ENCODE measurements at places on chromosomes 4 and X.

GRCh38 chr4:68904786-68905185 is 46.8 kb downstream of the UGT2A3 start:
- no peak for DNase-seq

DNA sequence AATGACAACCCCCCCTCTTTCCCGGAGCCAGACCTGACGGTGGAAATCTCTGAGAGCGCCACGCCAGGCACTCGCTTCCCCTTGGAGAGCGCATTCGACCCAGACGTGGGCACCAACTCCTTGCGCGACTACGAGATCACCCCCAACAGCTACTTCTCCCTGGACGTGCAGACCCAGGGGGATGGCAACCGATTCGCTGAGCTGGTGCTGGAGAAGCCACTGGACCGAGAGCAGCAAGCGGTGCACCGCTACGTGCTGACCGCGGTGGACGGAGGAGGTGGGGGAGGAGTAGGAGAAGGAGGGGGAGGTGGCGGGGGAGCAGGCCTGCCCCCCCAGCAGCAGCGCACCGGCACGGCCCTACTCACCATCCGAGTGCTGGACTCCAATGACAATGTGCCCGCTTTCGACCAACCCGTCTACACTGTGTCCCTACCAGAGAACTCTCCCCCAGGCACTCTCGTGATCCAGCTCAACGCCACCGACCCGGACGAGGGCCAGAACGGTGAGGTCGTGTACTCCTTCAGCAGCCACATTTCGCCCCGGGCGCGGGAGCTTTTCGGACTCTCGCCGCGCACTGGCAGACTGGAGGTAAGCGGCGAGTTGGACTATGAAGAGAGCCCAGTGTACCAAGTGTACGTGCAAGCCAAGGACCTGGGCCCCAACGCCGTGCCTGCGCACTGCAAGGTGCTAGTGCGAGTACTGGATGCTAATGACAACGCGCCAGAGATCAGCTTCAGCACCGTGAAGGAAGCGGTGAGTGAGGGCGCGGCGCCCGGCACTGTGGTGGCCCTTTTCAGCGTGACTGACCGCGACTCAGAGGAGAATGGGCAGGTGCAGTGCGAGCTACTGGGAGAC is 1.6 kb downstream of the PCDH10 start:
- no peak for DNase-seq

GRCh38 chr4:138078253-138078652 is 163.9 kb downstream of the SLC7A11 start:
- DNase-seq, result no peak

DNA sequence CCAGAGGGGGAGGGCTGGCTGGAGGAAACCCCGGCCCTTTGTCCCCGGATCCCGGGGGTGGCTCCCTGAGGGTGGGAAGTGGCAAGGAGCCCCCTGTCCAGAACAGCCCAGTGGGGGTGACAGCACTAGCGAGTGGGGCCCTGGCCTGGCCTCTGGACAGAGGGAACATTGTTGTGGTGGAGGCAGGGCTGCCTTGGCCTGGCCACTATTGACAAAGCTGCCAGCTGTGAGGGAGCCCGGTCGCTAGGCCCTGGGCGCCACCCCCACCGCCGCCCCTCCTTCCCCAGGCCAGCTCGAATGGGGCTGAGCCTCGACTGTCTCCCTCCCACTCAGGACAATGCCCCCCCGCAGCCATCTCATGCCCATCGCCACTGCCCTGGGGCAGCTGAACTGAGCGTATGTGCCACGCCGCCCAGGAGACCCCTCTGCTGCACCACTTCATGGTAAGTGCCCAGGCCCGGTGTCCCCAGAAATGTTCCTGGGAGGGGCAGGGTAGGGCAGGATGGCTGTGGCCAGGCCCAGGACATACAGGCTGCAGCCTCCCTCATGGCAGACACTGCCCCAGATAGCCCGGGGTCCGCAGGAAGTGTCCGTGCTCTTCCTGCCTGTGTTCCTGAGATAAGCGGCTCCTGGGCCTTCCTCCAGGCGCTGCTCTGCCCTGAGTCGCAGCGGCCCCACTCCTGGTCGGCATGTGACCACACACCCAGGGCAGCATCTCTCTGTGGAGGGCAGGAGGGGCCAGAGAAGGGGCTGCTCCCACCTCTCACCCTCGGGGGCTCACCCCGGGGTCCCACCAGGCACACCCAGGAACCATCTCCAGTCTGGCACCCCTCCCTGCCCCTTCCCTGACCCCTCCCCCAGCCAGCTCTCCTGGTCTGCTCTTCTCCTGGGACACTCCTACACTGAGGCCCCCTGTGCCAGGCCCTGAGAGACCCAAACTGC is 1.4 kb downstream of the PLXNB3 start:
- peak; percentile 12 for DNase-seq

- no peak for DNase-seq
These were observed 87.3 kb downstream of the ADGRG4 start for GRCh38 chrX:136387951-136388502.

DNA sequence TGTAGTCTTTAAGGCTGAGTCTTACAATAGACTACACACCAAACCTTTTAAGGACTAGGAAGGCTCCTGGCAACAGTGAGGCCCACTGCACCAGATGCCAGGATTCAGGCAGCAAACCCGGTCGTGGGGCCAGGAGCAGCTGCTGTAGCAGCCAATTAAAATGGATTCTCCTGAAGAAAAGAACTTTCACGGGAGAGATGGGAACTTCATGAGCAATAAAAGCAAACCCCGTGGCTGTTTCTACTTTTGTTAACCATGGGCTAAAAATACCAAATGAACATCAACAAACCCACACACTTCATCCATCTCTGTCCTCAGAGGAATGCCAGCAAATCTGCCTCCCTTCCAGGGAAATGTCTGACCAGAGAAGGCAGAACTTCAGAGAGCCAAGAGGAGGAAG is 101.4 kb downstream of the BTC start:
- no peak for DNase-seq

DNA sequence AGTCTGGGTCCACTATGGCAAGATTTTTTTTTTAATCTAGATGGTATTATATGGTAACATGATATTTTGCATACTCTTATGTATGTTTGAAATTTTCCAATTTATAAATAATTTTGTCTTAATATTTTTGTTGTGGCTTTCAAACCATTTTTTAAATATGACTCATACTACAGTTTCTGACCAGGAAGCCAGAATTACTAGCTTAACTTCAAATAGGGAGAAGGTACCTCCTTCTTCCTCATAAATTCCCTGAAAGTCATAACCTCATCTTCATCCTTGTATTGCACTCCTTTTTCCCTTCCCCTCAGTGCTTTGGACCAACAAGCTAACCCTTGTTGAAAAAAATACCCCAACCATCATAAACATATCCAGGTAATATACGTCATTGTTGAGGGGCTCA is 21.6 kb downstream of the ARAP2 start:
- DNase-seq, result no peak

GRCh38 chr4:175720067-175720466 is 92.0 kb downstream of the GPM6A start:
- DNase-seq, result no peak

DNA sequence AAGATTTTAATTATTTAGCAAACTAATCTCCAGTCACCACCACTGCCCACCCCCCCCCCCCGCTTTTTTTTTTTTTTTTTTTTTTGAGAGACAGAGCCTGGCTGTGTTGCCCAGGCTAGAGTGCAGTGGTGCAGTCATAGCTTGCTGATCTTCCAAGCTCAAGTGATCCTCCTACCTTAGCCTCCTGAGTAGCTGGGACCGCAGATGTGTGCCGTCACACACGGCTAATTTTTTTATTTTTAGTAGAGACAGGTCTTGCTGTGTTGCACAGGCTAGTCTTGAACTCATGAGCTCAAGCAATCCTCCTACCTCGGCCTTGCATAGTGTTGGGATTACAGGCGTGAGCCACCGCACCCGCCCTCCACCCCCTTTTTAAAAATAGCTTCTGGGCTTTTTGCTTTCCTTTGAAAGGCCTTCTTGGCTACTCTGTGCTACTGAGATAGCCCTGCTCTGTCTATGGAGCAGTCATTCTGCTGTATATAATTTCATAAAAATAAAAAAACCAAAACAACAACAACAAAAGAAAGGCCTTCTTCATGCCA is 18.7 kb downstream of the TXLNG start:
- no peak for DNase-seq

GRCh38 chr4:163554870-163555465 is 60.5 kb downstream of the TMA16 start:
- no peak for DNase-seq

DNA sequence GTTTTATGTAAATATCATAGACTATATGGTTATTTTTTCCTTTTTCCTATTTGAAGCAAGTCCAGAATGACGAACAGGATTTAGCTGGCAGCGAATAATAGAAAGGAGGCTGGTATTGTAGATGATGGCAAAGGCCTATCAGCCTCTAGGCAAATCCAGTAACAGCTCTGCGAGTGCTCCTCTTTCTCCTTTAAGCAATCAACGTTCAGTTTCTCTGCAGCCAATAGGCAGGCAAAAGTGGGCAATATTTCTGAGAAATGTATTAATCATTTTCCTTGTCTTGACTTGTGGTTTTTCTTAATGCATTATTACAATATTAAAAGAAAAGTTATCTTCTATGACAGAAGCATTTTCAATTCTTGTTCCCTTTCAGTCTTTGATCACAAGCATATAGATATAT is 183.3 kb downstream of the SH3KBP1 start:
- no peak for DNase-seq

DNA sequence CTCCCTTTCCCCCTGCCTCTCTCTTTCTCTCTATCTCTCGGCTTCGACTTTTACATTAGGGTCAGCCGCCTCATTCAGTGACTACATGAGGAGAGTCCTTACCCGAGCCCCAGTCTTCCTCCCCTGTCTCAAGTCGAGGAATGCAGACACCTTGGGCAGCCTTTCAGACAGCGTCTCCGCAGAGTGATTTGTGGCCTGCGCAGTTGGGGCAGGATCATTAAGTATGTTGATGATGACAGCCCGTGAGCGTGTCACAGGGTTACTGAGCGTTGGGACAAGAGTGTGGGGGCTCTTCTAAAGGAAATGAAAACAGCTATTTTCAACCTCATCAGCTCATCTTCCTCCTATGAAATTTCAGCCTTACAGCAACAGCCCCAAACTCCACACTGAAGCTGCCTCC is 312.1 kb upstream of the GATB start:
- DNase-seq, result no peak

DNA sequence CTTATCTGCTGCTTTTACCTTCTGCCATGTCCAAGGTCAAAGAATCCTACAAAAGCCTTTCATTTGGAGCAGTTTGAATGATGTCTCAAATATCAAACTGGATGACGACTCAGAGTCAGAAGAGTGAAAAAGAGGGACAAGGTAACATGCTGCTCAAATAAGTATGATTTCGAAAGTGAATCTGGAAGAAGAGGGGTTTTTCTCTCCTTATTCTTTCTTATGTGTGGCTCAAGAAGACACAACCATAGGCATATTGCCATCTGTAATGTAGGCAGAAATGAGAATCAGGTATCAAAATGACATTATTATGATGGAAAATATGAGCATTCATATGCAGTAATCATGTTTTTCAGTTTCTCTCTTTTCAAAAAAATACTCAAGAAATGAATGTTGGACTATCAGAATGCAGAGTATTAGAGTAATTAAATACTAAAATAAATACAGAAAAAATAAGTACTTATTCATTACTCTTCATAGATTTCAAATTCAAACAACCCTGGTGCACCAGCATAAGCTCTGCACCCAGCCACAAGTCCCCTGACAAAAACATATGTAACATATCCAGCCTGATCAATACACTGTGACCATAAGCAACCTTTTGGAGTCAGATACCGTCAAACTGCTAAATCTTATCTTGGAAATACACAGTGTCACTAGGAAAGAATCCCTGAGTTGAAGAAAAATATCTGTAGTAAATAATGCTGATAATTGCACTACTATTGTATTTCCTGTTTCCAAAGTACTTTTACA is 468.6 kb downstream of the INPP4B start:
- DNase-seq, result no peak

GRCh38 chr4:46444318-46445000 is 54.5 kb upstream of the GABRA2 start:
- no peak for DNase-seq

GRCh38 chrX:134683351-134684005 is 25.2 kb upstream of the PLAC1 start:
- DNase-seq, result no peak

GRCh38 chrX:138761380-138761779 is 49.9 kb upstream of the FGF13 start:
- no peak for DNase-seq

- no peak for DNase-seq
These were observed 65.7 kb upstream of the CAMK2D start for GRCh38 chr4:113827285-113827684.

DNA sequence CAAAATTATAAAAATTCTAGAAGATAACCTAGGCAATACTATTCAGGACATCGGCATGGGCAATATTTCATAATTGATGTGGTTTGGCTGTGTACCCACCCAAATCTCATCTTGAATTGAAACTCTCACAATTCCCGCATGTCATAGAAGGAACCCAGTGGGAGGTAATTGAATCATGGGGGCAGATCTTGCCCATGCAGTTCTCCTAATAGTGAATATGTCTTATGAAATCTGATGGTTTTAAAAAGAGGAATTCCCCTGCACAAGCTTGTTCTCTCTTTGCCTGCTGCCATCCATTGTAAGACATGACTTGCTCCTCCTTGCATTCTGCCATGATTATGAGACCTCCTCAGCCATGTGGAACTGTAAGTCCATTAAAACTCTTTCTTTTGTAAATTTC is 77.7 kb downstream of the DDX60 start:
- no peak for DNase-seq

- no peak for DNase-seq
These were observed 97.1 kb downstream of the ENOX2 start for GRCh38 chrX:130805903-130806302.

GRCh38 chrX:46325312-46325877 is 219.8 kb downstream of the ZNF674 start:
- no peak for DNase-seq

DNA sequence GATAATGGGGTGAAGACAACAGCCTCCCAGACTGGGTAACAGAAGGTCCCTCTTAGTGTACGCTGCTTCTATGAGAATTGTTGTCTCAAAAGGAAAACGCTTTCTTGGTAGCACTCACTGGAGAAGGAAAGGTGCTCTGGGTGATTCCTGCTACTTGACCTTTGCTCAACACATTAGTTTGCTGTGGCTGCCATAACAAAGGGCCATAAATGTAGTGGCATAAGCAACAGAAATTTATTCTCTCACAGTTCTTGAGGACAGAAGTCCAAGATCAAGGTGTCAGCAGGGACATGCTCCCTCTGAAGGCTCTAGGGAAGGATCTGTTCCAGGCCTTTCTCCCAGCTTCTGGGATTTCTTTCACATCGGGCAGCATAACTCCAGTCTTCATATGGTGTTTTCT is 19.0 kb downstream of the HCCS start:
- DNase-seq, result no peak

- no peak for DNase-seq
These were observed 378.1 kb downstream of the PDGFC start for GRCh38 chr4:156593464-156593863.

- no peak for DNase-seq
These were observed 77.2 kb upstream of the BOD1L1 start for GRCh38 chr4:13704761-13705160.

GRCh38 chrX:111568354-111568753 is 56.9 kb downstream of the SERTM2 start:
- DNase-seq, result peak; percentile 24

DNA sequence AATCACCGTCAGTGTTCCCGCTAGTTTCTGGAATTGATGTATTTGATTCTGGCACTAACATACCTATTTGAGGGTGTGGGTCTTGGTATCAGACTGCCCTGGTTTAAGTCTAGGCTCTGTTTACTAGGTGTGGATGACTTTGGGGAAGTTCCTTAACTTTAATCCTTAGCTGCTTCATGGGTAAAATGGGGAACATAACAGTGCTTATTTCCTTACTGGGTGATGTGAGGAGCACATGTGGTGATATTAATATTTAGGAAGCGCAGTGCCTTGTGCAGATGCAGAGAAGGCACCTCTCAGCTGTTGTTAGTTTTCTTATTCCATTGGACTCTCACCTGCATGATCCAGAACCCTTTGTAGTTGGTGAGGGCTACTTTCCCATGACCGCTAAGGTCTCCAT is 17.1 kb downstream of the RNF4 start:
- no peak for DNase-seq

Measured in D341Med (cell line).